ENCODE measurements at places on chromosomes 3 and 15.

GRCh38 chr3:42067326-42067725 lies 23.8 kb upstream of the TRAK1 start:
- no peak for DNase-seq

- DNase-seq = no peak
Measured at GRCh38 chr3:184426691-184427141, 46.9 kb downstream of the CHRD start.

DNA sequence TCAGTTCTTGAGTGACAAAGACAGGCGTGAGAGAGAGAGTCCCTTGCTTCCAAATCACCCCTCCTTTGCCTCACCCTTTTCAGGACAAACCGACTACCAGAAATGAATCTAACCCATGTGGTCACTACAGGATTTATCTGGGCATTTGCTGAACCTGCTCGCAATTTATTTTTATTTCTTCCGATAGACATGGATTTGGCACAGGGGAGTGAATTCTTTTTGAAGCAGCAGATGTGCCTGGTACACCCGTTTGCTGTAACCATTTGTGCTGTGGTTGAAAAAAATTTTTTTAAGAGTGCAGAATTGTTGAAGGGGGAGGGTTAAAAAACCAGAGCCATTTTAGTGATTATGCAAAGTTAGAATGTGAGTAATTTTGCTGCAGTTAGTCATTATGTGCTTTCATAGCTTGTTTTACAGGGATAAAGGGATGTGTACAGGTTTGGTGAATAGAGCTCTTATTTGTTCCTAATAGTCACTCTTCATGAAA lies 442.0 kb downstream of the LPP start:
- DNase-seq = no peak

- peak; percentile 35 for DNase-seq
Measured at GRCh38 chr3:52216585-52217408, 8.6 kb downstream of the TLR9 start.

DNA sequence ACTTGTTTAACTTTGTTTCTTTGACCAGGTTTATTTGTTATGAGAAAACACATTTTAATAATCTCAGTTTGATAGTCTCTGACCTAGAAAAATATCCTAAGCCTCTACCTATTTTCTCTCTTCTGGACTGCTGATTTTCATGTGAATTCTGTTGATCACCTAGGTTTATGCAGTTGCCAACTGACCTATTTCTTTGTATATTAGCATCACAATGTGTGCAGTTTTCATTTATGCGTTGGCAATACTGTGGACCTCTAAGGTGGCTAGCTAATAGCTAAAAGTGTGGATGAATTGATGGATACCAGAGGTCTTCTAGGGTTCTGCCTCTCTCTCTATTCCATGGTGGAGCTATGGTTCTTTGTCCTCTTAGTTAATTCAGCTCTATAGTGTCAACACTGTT lies 72.1 kb downstream of the LRRC49 start:
- no peak for DNase-seq

- DNase-seq = no peak
Measured at GRCh38 chr3:181292984-181293383, 303.4 kb upstream of the DNAJC19 start.

DNA sequence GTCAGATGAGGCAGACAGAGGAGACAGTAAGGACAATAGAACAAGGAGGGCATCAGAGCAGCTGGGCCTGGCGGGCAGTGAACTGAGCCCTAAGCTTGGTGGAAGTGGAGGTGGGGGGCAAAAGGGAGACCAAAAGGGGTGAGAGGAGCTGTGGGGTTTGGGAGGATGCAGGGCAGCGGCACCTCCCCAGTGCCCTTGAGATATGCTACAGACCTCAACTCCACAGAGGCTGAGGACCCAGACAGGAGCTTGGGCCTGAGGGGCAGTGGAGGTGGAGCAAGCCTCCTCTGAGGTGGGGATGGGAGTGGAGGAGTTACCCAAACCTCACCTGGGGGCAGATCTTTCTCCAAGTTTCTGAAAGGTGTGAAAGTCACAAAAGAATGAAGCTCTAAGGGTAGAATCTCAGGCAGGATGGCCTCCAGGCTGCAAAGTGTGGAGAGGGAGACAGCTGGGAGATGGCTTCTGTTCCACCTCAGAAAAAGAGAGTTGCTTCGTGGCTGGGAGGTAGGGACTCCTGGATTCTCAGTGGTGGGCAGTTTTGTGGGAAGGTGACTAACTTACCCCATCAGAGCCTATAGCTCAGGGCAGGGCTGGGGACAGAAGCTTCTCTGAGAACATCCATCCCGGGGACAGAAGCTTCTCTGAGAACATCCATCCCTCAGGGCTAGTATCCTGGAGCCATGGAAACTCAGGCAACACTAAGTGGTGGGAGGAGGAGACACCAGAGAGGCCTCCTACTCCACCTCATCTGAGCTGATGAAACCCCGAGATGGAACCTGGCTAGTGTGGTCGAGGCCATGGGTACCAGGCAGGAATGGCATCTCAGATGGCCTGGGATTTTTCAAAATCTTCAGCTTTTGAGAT lies 2.3 kb upstream of the CLK3 start:
- no peak for DNase-seq
